ENCODE measurements at places on chromosomes 6 and 20. TPM values are rescaled to one million over a fixed set of nuclear protein-coding genes. Genes with fewer than 3 reads are reported as not detected.

Gene CTAGE9
- not detected for polyA plus RNA-seq

Gene ISM1
- 1.2 TPM for polyA plus RNA-seq

DNA sequence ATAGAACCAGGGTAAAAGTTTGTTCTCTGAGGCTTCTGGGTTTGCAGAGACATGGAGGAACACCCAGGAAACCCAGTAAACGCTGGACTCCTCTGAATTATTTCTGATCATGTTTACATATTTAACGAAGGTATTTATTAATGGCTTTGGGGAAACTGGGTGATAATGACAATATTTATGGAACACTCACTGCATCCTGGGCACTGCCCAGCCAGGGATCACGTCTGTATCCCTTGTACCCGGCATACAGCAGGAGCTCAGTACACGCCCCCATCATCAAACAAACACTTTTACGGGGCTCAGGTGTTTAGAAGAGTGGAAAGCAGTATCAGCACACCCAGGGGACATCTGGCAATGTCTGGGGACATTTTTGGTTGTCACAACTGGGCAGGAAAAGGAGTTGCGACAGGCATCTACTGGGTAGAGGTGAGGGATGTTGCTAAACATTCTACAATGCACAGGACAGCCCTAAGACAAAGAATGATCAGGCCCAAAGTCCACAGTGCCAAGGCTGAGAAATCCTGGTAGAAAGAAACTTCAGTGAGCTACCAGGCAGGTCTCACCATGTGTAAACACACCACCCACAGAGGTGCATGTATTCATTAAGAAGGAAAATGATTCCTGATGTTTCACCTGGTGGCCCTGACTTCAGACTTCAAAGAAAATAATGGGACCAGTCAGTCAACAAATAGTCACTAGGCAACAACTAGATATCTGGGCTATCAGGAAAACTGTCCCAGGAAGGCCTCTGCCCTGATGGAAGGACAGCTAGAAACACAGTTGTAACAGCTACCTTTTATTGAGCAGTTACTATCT lies 35.3 kb downstream of the ZMYND8 start:
- H3K36me3 ChIP-seq = peaks cover 10% of the 10 kb centered on the region
- no peak overlapping the region for H3K27ac ChIP-seq
- H3K27me3 ChIP-seq = no peaks in the 10 kb centered on the region
- H3K4me1 ChIP-seq = peaks cover 39% of the 10 kb centered on the region

DNA sequence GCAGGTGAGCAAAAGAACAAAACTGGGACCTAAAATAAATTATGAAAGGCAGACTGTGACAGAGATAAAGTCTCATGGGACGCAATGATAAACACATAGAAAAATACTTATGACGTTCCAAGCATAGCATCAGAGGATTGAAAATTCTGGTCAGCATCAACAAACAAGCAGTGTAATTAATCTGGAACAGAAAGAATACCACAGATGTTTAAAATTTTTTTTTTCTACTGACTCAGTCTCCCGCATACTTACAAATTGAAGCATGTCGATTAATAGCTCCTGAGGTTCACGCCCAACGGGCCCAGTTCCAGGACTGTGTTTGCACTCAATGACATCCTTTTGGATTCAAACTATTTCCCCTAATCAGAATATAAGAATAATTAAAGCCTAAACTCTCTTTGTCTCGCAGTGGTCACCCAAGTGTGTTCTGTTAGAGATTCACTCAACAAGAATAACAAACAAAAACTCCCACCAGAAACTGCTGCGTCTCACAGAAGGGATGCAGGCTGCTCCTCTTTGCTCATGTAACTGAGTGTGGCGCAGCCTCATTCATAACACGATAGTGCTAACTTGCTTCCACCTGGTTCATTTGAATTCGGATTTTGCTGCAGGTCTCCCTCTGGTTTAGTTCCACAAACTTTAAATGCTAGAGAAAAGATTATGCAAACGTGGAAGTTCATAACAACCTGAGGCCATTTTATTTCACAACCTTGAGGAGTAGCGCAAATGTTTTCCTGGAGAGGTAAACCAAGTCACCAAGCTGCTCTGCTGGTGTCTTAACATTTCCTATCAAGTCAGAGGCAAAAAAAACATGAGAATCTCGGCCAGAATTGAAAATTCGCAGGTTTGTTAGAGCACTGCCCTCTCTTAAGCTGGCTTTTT lies 69.0 kb upstream of the CITED2 start:
- no peak overlapping the region for H3K27ac ChIP-seq
- no peak overlapping the region for H3K4me3 ChIP-seq
- H3K27me3 ChIP-seq = no peaks in the 10 kb centered on the region
- no peaks in the 10 kb centered on the region for H3K4me1 ChIP-seq

DNA sequence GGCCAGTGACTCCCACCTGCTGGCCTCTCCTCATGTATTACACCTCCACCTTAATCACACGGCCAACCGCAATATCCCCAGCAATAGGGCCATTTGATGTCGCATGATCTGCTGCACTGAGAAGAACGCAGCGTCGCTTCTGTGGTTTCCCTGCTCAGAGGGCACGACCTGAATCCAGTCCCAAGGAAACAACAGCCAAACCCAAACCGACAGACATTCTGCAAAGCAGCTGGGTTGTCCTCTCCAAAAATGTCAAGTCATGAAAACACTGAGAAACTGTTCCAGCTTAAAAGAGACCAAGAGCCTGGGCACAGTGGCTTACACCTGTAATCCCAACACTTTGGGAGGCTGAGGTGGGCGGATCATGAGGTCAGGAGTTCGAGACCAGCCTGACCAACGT lies 7.5 kb upstream of the BPI start:
- no peaks in the 10 kb centered on the region for H3K36me3 ChIP-seq
- H3K4me1 ChIP-seq = peaks cover 10% of the 10 kb centered on the region
- no peak for DNase-seq

Measured in muscle of leg (tissue), 16 donors.